Osteoblast (primary cell): ENCODE measurements at places on chromosomes 1 and 21. TPM values are rescaled to one million over a fixed set of nuclear protein-coding genes. Genes with fewer than 3 reads are reported as not detected.

Gene CD5L
- not detected in 2 replicates for total RNA-seq

Gene TRIM62
- total RNA-seq = 9.4 and 12.3 TPM in 2 replicates

Gene TPTE
- total RNA-seq = not detected in 2 replicates

Gene GCSAML
- total RNA-seq = not detected in 2 replicates

Gene MAGI3
- 7.2 and 8.3 TPM in 2 replicates for total RNA-seq

Gene CFAP74
- not detected in 2 replicates for total RNA-seq

Gene UBL4B
- total RNA-seq = 1.1 and 1.8 TPM in 2 replicates

Gene COL24A1
- 1.1 and 1.8 TPM in 2 replicates for total RNA-seq

Gene CYP4Z1
- not detected in 2 replicates for total RNA-seq

Gene TNFRSF4
- under 0.01 TPM in 1 of 2 replicates, not detected in the other for total RNA-seq

Gene GPX7
- 73.5 and 74.0 TPM in 2 replicates for total RNA-seq

Gene UBQLN4
- total RNA-seq = 10.6 and 13.0 TPM in 2 replicates

Gene PCP4
- not detected in 2 replicates for total RNA-seq

Gene TSPAN1
- 0.59 and 1.1 TPM in 2 replicates for total RNA-seq

- H3K36me3 ChIP-seq = peaks cover 9% of the 10 kb centered on the region
- peak; percentile 98 for DNase-seq
- H3K27me3 ChIP-seq = peaks cover 4% of the 10 kb centered on the region
- H3K27ac ChIP-seq = peak overlapping the region; percentile 98
- H3K4me1 ChIP-seq = peaks cover 30% of the 10 kb centered on the region
Observed at GRCh38 chr1:21552715-21553114, 43.5 kb downstream of the ALPL start.

DNA sequence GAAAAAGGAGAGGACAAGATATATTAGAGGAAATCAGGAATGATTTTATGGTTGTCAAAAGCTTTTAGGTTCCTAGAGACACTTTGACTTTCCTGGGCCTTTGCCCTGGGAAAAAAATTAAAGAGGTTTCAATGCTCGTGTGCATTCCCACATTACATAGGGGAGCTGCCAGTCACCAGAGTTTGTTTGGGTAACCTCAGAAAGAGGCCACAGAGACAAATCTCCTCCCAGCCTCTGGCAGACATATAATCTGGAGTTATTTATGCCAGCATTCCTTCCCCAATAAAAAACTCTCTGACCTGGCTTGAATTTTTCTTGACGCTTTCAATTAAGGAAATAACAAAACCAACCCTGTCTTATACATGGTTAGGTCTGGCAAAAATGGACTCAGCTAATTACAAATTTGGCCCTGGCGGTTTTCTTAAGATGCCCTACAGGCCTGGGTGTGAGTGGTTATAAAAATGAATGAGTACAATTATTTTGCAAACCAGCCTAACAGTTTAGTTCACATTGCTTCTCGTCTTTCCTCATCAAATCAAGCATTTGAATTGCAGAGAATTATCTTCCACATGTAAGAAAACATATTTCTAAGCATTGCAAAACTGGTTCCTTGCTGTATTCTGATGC lies 63.7 kb downstream of the WLS start:
- H3K4me3 ChIP-seq = no peak overlapping the region
- no peaks in the 10 kb centered on the region for H3K27me3 ChIP-seq
- H3K36me3 ChIP-seq = no peaks in the 10 kb centered on the region
- no peak overlapping the region for H3K27ac ChIP-seq
- peaks cover 19% of the 10 kb centered on the region for H3K4me1 ChIP-seq

DNA sequence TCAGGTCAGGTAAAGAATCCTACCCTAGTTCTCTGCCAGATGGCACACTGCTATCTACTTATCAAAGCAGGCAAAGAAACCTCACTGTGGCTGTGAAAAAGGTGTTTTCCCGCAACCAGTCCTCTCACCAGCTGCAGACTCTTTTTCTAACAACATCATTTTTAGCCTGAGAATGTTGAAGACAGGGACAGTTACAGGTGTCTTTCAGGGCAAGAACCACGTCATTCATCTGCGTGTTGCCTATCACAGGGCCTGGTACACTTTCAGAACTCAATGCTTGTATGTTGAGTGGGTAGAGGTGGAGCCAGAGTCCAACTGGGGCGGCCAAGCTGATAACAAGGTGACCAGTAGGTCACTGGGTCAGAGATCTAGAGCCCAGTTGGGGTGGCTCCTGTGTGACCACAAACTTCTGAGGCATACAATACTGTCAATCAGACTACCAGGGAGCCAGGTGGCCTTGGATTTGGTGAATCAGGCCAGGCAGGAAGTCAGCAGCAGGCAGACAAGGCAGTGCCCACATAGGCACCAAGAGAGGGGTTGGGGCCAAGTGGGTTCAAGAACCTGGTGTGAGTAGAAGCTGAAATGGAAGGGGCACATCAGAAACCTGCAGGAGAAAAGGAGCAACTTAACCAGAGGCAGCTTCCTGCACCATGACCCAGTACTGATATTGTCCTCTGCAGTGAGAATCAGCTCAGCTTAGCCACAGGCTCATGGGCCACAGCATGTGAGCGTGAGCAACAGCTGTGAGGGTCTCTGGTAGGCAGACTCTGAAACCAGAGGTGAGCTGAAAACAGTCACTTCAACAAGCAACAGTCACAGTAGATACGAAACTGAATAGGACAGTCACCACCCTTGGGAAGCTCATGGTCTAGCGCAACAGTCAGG lies 123.6 kb downstream of the DTL start:
- no peak for DNase-seq
- no peak overlapping the region for H3K4me3 ChIP-seq
- H3K4me1 ChIP-seq = peaks cover 16% of the 10 kb centered on the region
- H3K27me3 ChIP-seq = no peaks in the 10 kb centered on the region
- no peaks in the 10 kb centered on the region for H3K36me3 ChIP-seq

- H3K4me1 ChIP-seq = no peaks in the 10 kb centered on the region
- peak; percentile 25 for DNase-seq
- H3K36me3 ChIP-seq = no peaks in the 10 kb centered on the region
- peaks cover 47% of the 10 kb centered on the region for H3K27me3 ChIP-seq
- H3K27ac ChIP-seq = no peak overlapping the region
- no peak overlapping the region for H3K4me3 ChIP-seq
Observed at GRCh38 chr1:11342621-11343032, 69.6 kb downstream of the UBIAD1 start.

- DNase-seq = no peak
- H3K4me1 ChIP-seq = no peaks in the 10 kb centered on the region
Observed at GRCh38 chr1:38559446-38560165, 300.0 kb downstream of the RRAGC start.

DNA sequence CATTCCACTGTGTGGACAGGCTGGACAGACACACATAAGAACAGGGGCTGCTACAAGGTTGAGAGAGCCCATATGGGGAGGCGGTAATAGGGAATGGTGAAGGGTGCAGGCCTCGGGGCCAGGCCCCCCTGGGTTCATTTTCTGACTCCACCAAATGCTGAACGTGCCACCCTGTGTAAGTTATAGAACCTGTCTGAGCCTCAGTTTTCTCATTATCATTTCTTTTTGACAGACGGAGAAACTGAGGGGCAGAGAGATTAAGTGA lies 569.5 kb downstream of the PTPRU start:
- peaks cover 4% of the 10 kb centered on the region for H3K27me3 ChIP-seq
- no peak overlapping the region for H3K27ac ChIP-seq
- no peaks in the 10 kb centered on the region for H3K4me1 ChIP-seq

- no peak for DNase-seq
- H3K36me3 ChIP-seq = no peaks in the 10 kb centered on the region
- H3K4me3 ChIP-seq = no peak overlapping the region
- no peaks in the 10 kb centered on the region for H3K4me1 ChIP-seq
Observed at GRCh38 chr21:17370263-17370662, 142.6 kb upstream of the CXADR start.

DNA sequence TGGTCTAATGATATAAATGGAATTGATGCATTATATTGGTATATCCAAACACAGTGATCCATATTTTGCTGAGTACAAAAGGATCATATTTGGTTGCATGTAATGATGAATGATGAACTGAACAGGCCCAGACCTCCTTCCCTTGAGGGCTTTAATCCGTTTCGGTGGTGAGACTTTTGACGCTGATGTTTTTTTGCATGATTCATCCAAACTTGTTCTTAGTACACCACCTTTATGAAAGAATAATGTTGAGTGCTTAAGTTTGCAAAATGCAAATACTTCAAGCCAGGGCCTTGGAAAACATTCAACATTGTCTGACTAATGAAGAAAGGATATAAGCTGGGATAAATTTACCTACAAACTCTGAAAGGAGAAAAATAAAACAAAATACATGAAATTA lies 19.2 kb downstream of the HOOK1 start:
- no peak overlapping the region for H3K4me3 ChIP-seq
- no peak overlapping the region for H3K27ac ChIP-seq
- no peaks in the 10 kb centered on the region for H3K36me3 ChIP-seq
- H3K4me1 ChIP-seq = no peaks in the 10 kb centered on the region

- no peaks in the 10 kb centered on the region for H3K4me1 ChIP-seq
- H3K27me3 ChIP-seq = no peaks in the 10 kb centered on the region
- H3K27ac ChIP-seq = no peak overlapping the region
Observed at GRCh38 chr21:26560612-26561011, 12.5 kb downstream of the CYYR1 start.

DNA sequence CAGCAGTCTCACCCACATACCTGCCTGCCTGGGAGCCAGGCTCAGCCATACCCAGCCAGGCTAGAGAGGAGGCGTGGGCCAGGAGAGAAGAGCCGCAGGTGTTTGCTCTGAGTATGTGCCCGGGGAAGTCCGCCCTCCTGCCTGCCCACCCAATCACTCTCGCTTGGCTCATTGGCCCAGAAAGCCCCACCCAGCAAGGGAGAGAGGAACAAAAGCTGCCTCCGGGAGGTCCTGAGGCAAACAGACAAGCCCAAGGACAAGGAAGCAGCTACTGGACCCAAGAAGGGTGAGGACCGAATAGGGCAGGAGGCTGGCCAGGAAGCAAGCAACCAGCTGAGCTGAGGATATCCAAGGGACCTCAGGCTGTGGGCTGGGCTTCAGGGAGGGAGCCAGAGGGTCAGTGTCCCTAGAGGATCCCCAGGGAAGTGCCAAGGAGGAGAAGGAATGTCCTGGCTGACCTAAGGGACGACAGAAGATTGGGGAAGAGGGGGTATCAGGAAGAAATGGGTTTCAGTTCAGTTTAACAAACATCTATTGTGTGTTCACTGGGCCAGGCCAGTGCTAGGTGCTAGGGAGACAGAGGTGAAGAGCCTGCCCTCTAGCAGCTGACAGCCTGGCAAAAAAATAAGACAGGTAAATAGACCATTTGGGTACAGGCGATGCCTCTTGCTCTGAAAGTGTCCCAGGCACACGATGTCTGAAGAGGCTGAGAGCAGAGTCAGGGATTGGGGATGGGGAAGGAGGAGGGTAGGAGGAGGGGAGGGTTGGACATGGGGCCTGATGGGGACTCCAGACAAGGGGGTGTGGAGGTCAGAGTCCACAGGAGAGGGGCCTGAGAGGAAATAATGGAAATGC lies at the start of gene GJB4:
Gene GJB4 (plus strand): TSS at position 238 of the 855 bp plus-strand sequence. CDS start 1,515 bp downstream, outside the sequence.
- H3K4me3 ChIP-seq = no peak within 1 kb of the TSS
- H3K27ac ChIP-seq = no peak within 1 kb of the TSS
- DNase-seq = peak; percentile 67

DNA sequence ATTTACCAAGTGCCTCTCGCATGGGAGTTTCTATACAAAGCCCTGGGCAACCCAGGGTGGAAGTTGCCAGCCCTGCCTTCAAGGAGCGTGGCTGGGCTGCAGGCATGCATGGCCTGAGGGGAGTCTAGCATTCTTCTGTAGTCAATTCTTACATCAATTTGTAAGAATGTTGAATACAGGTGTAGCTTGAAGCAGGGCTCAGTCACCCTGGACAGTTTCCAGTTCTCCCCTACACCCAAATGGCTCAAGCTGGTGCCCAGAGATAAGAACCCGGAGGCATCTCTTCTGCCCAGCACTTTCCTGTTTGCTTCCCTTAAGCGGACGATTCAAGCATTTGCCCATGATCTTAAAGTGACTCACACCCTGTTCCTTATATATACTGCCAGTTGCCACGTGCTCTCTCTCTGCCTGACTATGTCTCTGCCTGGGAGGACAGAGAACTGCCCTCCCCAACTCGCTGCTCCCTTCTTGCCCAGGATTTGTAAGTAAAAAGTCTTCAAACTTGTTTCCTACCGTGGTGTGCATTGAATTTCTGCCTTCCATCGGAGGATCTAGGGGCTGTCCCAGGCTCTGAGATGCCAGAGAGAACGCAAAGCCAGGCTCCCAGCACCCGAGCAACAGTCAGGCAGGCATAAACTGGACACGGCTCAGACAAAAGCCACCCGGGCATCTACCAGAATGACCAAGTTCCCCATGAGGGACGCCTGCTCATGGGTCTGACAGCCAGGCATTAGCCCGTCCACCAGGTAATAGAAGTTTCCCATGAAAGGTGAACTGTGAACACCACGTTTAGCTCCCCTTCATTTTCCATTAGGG lies 50.9 kb upstream of the AJAP1 start:
- H3K27ac ChIP-seq = no peak overlapping the region
- DNase-seq = no peak
- H3K36me3 ChIP-seq = no peaks in the 10 kb centered on the region
- no peak overlapping the region for H3K4me3 ChIP-seq

- H3K4me3 ChIP-seq = no peak overlapping the region
- H3K27me3 ChIP-seq = no peaks in the 10 kb centered on the region
Observed at GRCh38 chr1:241465673-241466072, 53.9 kb downstream of the FH start.

DNA sequence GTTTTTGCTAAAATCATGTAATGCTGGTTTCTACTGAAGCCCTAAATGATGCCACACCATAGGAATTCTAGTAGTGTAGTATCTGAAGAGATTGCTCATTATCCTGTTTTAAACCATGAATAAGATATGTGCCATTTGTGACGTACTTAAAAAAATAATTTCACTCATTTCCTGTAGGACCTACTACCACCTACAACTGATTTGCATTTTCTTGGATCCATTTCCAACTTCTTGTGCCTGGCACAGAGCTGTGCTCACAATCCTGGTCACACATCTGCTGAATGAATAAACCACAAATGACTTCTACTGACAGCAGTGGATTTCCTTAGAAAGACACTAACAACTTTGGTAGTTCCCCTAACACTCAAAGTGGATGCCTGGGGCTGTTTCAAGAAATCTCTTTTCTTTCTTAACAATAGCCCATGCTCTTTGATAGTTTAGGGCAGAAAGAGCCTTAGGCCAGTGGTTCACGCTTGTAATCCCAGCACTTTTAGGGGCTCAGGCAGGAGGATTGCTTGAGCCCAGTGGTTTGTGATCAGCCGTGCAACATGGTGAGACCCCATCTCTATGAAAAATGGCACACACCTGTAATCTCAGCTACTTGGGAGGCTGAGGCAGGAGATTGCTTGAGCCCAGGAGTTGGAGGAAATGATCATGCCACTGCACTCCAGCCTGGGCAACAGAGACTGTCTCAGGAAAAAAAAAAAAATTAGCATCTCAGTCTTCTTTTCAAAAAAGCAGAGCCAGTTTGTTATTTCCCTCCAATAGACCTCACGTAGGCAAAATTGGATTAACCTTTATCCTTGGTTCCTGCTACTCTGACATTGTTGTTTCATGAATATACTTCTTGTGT lies 13.0 kb upstream of the BATF3 start:
- no peaks in the 10 kb centered on the region for H3K27me3 ChIP-seq
- H3K4me1 ChIP-seq = peaks cover 7% of the 10 kb centered on the region
- H3K36me3 ChIP-seq = no peaks in the 10 kb centered on the region
- peak overlapping the region; percentile 77 for H3K27ac ChIP-seq

GRCh38 chr1:111392460-111392945 lies 35.0 kb downstream of the OVGP1 start:
- no peaks in the 10 kb centered on the region for H3K4me1 ChIP-seq
- H3K36me3 ChIP-seq = no peaks in the 10 kb centered on the region
- DNase-seq = no peak
- no peak overlapping the region for H3K4me3 ChIP-seq
